Osteoblast (primary cell): ENCODE measurements at places on chromosomes 11 and 22. TPM values are rescaled to one million over a fixed set of nuclear protein-coding genes. Genes with fewer than 3 reads are reported as not detected.

GRCh38 chr11:3014057-3014938, 22.2 kb upstream of the NAP1L4 start:
- DNase-seq: peak; percentile 57

- no peak for DNase-seq
These were observed 75.3 kb upstream of the CREB3L1 start for GRCh38 chr11:46202149-46202548.

DNA sequence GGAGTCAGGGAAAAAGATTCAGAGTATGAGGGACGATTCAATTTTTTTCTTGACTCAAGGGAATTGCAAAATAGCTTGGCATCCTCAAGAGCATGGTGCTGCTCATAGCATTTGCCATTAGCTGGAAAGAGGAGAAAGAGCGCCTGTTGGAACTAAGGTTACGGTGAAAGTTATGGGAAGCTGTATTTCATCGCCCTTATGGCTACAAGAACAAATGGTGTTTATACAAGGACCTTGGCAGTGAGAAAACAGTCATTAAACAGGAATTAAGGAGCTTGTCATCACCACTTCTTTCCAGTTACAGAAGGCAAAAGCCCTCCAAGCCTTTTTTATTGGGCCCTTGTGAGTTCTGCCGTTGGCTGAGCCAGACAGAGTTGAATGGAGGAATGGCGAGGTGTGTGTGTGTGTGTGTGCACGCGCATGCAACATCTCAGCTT, 74.2 kb downstream of the ALX4 start:
- DNase-seq: no peak

DNA sequence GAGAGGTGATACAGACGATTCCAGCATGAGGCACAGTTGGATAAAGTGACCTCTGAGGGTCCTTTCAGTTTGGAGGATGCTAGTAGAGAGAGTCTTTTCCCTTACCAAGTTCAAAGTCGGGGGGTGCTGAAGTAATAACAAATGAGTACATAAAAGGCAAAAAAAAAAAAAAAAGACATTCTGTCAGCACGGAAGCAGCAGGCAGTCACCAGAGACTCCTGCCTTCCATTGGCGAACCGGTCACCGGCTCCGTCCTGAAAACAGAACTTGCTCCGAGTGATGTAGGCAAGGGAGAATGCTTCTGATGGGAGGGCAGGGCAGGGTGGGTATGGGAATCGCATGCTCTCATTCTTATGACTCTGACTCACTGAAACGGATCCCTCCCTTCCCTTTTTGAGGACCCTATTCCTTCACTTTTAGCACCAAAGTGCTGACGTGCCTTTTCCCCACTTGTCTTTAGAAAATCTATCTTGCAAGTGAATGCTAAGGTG, 65.9 kb downstream of the PRR5L start:
- DNase-seq: peak; percentile 88

GRCh38 chr11:72398058-72398758, 36.1 kb downstream of the CLPB start:
- DNase-seq: no peak

GRCh38 chr11:118606844-118607228, 579 bp upstream of the PHLDB1 start:
- no peak for DNase-seq

GRCh38 chr11:92455210-92455790, 230.7 kb downstream of the FAT3 start:
- no peak for DNase-seq

DNA sequence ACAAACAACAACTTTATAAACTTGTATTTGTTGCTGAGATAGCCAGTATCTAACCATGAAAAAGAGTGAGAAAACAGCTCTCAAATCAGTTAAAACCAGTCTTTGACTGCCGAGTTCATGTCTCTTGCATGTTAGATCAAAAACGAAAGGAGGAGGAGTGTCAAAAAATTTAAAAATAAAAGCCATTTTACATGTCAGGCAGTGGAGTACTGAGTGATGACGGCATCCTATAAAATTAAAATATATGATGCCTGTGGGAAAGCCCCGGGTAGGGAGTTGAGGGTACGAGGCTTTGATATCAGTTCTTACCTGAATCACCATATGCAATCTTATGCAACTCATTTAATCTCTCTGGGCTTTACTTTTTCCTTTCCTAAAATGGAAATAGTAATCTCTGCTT, 117.3 kb downstream of the ETS1 start:
- DNase-seq: no peak

DNA sequence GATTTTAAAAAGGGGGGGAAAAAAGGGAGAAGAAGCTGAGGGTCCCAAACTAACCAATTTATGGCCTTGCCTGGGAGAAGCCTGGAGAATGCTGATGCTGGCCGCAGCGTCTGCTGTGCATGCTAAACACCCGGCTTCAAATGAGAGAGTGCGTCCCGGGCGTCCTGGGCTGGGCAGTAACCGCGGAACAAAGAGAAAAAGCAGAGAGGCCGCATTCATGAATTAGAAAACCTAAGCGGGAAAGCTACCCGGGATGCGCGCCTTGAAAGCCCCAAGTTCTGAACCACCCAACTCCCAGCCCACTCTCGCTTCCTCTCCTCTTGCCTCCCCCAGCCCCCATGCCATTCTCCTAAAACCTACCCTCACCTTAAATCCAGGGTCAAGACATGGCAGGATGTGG, 6.5 kb downstream of the MN1 start:
- DNase-seq: peak; percentile 67

- DNase-seq: no peak
These were observed 72.9 kb upstream of the EED start for GRCh38 chr11:86171627-86172026.

DNA sequence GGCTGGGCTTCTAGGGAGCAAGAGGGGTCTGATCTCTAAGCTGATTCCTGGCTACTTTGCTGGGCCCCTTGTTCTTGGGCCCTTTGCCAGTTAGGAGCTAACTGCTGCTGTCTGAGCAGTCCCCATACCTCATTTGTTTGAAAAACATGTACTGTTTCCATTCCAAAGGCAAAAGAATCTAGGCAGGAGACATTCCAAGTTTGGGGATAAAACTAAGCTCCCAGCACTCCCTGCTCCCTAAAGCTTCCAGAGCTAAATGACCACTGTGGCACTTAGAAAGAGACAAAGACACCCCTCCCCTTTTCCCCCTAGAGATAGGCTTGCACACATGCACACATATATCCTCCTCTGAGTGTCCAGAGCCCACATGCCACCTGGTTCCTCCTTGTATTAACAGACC, 22.7 kb upstream of the RRM1 start:
- no peak for DNase-seq

GRCh38 chr11:66915866-66916265, 42.3 kb downstream of the PC start:
- no peak for DNase-seq

- no peak for DNase-seq
These were observed 7.8 kb upstream of the ADAMTS8 start for GRCh38 chr11:130436171-130436570.

- DNase-seq: no peak
These were observed 40.1 kb upstream of the LYVE1 start for GRCh38 chr11:10608584-10608983.

DNA sequence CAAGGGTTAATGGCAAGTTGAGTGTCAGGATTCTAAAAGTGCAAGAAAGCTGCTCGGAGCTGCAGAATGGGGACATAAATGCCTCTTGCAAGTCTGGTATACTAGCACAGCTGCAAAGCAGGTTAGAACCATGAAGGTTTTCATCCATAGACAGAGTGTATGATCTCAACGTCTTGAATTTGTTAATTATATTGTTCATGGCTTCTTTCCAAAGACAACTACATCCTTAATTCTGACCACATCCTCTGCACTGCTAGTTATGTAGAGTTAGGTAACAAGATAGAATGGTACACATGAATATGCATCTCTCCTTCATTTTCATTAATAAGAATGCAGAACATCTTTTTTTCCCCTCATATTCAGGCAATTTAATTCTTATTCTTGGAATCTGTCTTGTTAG, 34.2 kb downstream of the EXPH5 start:
- no peak for DNase-seq

GRCh38 chr22:48382197-48382596, 1445.5 kb downstream of the BRD1 start:
- no peak for DNase-seq

DNA sequence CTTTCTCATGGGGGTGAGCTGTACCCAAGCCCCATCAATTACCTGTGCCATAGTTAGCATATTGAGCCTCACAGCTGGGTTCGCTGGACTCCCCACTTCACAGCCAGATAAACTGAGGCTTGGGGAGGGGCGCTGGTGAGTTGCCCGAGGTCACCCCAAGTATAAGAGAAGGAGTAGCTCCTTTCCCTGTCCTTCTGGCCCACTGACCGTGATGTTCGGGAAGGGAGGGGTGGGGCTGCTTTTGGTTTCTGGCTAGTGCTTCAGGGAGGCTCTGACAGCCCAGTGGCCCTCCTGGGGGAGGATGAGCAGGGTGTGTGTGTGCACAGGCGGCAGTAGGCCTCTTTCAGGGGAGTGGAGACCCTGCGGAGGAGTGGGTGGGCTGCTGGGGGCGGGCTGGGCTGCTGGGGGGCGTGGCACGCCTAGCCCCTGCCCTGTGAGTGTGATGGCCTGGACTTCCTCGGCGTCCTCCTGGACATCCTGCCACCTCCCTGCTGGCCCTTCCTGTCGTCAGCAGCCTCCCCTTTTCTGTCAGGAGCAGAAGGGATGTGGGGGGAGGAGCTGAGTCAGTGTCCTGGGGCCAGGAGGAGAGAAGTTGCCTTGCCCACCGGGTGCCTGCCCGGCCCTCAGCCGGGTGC, 50.3 kb downstream of the TRIOBP start:
- no peak for DNase-seq

- DNase-seq: no peak
These were observed 50.9 kb downstream of the TRIOBP start for GRCh38 chr22:37747715-37748100.

DNA sequence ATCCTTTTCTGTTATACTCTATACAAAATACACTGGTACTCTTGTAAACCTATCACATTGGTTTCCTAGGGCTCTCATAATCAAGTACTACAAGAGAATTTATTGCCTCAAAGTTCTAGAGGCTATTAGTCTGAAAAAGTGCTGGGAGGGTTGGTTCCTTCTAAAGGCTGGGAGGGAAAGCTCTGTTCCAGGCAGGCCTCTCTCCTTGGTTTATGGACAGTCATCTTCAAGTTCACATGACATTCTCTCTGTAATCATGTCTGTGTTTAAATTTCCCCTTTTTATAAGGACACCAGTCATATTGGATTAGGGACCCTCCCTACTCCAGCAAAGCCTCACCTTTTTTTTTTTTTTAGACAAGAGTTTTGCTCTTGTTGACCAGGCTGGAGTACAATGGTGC, 9.1 kb downstream of the SLC36A4 start:
- no peak for DNase-seq

DNA sequence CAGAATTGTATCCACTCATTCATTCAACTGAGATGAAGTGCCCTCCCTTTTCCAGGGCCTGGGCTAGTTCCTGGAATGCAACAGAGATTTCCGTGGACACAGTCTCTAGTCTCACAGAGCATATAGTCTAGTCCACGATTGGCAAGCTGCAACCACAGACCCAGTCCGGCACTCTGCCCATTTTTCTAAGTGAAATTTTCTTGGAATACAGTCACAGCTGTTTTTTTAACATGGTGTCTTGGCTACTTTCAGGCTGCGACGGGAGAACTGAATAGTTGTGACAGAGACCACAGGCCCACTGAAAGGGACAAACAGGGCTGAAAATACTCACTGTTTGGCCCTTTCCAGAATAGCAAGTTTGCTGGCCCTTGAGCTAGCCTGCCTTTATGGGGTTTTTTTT, 29.2 kb downstream of the ALG12 start:
- DNase-seq: no peak

- DNase-seq: no peak
These were observed 4.6 kb downstream of the PRR5L start for GRCh38 chr11:36300650-36301049.

- no peak for DNase-seq
These were observed 642 bp upstream of the PIK3C2A start for GRCh38 chr11:17208257-17208999.

DNA sequence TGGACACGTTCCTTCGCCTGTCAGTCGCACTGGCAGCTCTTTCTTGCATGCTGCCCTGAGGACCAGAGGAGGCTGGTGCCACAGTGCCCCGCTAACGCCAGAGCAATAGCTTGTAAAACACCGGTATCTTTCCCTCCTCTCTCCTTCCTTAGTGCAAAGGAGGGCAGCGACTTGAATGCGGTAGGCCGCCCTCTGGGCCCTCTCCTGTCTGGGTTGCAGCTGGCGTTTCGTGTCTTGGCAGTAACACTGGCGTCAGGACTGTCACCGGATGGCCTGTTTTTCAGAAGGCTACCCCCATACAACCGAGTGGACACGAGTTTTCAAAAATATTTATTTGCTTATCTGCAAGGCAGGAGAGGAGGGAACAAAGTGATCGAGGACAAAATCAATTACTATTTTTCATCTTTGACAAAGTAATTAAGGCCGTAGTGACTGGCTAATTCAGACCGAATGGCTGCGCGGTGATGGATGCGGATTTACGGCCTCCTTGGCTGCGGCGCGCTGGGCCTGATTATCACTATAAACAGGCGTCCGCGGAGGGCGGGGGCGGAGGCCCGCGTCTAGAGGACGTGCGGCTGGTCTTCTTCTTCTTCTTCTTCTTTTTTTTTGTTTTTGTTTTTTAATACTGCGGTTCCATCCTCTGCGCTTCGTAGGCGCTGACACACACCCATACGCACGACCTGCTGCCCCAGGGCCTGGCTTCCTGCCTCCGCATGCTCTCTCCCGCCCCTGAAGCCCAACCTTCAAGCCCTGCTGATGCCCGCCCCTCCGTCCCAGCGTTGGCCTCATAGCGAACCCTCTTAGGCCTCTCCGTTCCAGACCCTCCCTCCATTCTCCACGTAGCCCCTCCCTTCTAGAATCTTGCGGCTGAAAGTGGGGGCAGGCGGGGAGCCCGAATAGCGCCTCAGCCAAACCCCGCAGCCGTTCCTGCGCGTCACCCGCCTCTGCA, 2.9 kb upstream of the SLC6A5 start:
- no peak for DNase-seq

- no peak for DNase-seq
These were observed 224.9 kb downstream of the DSCAML1 start for GRCh38 chr11:117572129-117572528.

DNA sequence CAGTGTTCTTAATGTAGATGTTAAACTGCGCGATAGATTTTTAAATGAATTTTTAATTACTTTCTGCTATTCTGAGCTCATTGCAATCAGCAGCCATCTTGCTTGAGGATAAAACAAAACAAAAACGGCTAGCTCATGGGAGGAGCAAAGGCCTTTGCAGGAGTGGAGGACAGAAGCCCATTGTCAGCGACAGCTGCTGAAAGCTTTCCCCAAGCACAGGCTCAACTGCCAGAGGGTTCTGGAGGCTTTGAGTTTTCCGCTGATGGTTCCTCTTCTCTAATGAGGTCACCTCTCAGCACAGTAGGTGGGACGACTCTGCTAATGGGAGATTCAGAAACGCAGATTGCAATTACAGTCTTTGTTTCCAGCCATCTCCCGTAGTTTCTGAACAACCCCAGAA, 167.1 kb upstream of the TTC12 start:
- DNase-seq: no peak

GRCh38 chr11:117816846-117817367, 7.6 kb downstream of the FXYD2 start:
- peak; percentile 46 for DNase-seq

Gene UBQLNL
- total RNA-seq: 0.29 and 0.36 TPM in 2 replicates

Gene TLCD5
- total RNA-seq: 11.5 and 11.9 TPM in 2 replicates

Gene DRD2
- total RNA-seq: 0.36 TPM in 1 of 2 replicates, not detected in the other

Gene PHOX2A
- total RNA-seq: not detected in 2 replicates

Gene ZBTB16
- under 0.01 TPM in 1 of 2 replicates, not detected in the other for total RNA-seq

Gene CRYBA4
- not detected in 2 replicates for total RNA-seq

Gene VPREB1
- total RNA-seq: not detected in 2 replicates

Gene OR52E8
- total RNA-seq: 0.36 TPM in 1 of 2 replicates, not detected in the other

Gene ZDHHC13
- 16.6 and 20.6 TPM in 2 replicates for total RNA-seq
